ENCODE measurements at places on chromosomes 4 and X.

DNA sequence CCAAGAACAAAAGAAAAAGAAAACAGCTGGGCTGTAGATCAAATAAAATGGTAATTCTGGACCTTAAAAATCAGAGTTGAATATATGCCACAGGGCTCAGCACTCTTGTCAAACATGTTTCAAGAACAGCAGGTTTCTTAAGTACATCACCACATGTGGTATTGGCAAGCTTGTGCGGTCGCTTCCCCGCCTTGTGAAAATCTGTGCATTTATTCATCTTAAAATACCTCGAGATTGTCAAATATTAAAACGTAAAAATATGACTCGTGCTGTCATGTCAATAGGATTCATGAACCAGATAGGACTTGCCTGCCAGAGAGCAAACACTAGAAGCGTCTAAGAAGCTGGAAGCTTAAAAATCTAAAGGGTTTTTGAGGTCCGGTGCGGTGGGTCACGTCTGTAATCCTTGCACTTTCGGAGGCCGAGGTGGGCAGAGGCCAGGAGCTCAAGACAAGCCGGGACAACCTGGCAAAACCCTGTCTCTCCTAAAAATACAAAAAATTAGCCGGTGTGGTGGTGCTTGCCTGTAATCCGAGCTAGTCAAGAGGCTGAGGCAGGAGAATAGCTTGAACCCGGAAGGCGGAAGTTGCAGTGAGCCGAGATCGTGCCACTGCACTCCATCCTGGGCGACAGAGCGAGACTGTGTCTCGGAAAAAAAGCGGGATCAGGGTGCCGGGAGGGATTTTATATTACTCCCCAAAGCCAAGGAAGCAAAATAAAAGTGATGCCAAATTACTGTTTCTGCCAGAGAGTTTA, 40.2 kb upstream of the TMEM154 start:
- no peak for DNase-seq

DNA sequence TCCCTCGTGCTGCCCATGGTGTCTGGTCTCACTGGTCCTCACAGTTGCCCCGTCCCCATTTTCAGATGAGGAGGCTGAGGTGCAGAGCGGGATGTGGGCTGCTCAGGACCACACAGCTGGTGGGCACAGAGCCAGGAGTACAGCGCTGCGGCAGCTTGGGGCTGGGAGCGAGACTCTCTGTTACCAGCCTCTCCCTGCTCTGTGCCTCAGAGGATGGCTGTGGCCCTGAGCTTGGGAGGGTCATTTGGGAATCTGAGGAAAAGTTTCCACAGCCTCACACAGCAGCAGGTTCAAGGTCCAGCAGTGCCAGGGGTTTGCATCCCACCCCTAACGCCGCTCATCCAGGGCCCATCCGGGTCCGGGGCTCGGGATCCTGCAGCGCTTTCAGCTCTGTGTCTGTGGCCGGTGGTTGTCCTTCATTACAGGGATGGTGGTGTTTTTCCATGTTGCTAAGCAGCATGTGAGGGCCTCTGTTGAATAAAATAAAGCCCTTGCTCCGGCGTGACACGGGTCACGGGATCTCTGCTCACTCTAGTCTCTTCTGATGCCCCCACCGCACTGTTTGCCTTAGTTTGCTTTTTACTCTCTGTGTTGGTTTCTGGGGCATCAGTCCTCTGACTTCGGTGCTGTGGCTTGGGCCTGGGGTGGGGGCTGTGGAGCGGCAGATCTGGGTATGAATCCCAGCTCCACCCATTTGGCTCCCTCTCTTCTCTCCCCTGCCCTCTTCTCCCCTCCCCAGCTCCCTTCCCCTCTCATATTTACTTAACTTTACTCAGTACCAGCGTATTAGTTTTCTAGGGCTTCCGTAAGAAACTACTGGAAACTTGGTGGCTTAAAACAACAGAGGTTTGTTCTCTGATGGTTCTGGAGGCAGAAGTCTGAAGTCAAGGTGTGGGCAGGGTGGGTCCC, 6.5 kb downstream of the WFS1 start:
- no peak for DNase-seq

- DNase-seq = peak; percentile 13
These were observed 59.2 kb upstream of the ZC4H2 start for GRCh38 chrX:65035446-65035770.

- DNase-seq = no peak
These were observed 127.4 kb downstream of the ZNF330 start for GRCh38 chr4:141348125-141348524.

DNA sequence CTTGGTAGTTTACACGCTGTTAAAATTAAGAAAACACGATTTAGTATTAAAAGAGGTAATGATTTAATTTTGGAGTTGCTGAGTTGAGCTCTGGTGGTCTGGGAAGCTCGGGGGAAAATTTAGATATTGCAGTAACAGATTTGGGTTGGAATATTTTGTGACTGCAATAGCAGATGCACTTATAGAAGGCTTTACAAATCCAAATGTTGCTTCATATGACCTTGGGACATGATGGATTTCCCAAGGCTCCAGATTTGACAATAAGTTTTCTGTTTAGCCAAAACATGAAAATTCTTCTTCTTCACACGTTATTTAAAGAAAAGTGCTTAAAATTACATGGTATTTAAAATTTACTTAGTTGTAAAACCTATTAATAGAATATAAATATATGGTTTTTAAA, 302.0 kb downstream of the SPRY1 start:
- DNase-seq = no peak

- no peak for DNase-seq
These were observed 54.4 kb upstream of the IRF2 start for GRCh38 chr4:184528713-184529112.

GRCh38 chr4:160026721-160027120, 923.8 kb downstream of the RAPGEF2 start:
- no peak for DNase-seq

GRCh38 chrX:78514852-78515251, 144.3 kb downstream of the RTL3 start:
- DNase-seq = peak; percentile 58

DNA sequence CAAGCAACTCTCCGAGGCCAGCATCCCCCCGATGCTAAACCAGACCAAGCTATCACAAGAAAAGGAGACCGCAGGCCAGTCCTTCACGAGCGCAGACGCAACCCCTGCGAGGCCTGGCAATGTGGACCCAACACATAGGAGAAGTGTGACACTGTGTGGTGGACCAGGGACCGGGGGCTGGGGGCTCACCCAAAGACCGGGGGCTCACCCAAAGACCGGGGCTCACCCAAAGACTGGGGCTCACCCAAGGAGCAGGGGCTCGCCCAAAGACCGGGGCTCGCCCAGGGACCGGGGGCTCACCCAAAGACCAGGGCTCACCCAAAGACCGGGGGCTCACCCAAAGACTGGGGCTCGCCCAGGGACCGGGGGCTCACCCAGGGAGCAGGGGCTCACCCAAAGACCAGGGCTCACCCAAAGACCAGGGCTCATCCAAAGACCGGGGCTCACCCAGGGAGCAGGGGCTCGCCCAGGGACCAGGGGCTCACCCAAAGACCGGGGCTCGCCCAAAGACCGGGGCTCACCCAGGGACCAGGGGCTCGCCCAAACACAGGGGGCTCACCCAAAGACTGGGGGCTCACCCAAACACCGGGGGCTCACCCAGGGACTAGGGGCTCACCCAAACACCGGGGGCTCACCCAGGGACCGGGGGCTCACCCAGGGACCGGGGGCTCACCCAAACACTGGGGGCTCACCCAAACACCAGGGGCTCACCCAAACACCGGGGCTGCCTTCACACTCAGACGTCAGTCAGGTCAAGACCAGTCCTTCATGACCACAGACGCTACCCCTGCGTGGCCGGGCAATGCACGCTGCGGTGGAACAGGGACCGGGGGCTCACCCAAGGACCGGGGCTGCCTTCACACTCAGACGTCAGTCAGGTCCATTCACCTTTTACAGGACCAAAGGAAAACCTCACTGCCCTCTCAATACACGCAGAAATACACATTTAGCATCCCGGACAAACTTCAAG, 32.9 kb downstream of the PPP2R3B start:
- DNase-seq = no peak
